ENCODE measurements at places on chromosomes 4 and X. TPM values are rescaled to one million over a fixed set of nuclear protein-coding genes. Genes with fewer than 3 reads are reported as not detected.

The SPIN2A gene
- 0.24 TPM for total RNA-seq

The AGTR2 gene
- 0.07 TPM for total RNA-seq

The GASK1B gene
- total RNA-seq, result 7.5 TPM

The TRAM1L1 gene
- total RNA-seq, result 0.54 TPM

The ANK2 gene
- total RNA-seq, result 113 TPM

The NAA15 gene
- 53.2 TPM for total RNA-seq

The SMR3B gene
- total RNA-seq, result not detected

The ZMYM3 gene
- 6.3 TPM for total RNA-seq

The NXF2 gene
- total RNA-seq, result not detected

The FAM114A1 gene
- total RNA-seq, result 20.0 TPM

The SERTM2 gene
- total RNA-seq, result 0.10 TPM

The USP27X gene
- total RNA-seq, result 2.5 TPM

The LCORL gene
- total RNA-seq, result 7.5 TPM

The DIAPH2 gene
- total RNA-seq, result 9.7 TPM

The MORF4L2 gene
- 273 TPM for total RNA-seq

Data from psoas muscle (tissue), 8 donors.